ENCODE measurements at places on chromosomes 2 and 18. TPM values are rescaled to one million over a fixed set of nuclear protein-coding genes. Genes with fewer than 3 reads are reported as not detected.

- DNase-seq: no peak
Measured at GRCh38 chr18:191725-192124, 33.4 kb downstream of the USP14 start.

- no peak for DNase-seq
Measured at GRCh38 chr2:134539981-134540380, 178.8 kb downstream of the TMEM163 start.

The SLC9A4 gene
- not detected for total RNA-seq

- no peak for DNase-seq
Measured at GRCh38 chr2:207879536-207879935, 109.8 kb upstream of the FZD5 start.

DNA sequence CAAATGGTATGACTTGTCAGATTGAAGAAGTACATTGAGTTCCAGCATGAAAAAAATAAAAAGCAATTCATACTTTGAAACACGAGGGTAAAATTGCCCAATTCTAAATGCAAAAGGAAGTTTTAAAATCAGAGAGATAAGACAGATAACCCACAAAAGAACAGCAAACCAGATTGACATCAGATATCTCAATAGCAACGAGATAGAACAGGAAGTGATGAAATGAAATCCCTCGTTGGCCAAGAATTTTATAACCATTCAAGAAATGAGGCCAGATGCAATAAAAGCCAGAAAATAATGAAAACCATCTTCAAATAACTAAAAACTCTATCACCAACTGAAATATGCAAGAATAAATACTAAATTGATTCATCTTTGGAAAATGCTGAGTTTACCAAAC, 172.8 kb downstream of the CD226 start:
- no peak for DNase-seq

DNA sequence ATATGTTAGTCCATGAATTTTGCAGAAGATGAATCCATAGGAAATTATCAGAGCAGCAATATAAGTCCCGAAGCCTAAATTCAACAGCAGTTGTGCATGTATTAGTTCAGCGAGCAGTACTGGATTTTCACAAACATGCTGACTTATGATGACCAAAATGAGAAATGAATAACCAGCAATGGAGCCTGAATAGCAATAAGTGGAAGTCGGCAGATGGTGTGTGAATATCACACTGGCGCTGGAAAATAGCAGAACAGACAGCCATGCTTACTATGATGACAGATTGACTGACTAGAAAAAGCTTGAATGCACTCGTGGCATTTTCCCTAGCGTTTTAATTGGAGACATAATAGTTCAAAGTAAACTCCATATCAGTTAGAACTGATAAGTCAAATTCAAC, 1114.5 kb downstream of the DSC3 start:
- DNase-seq: no peak

Measured in Caki2 (cell line).